Spleen (tissue), 13 donors: ENCODE measurements at places on chromosomes 7 and 10. TPM values are rescaled to one million over a fixed set of nuclear protein-coding genes. Genes with fewer than 3 reads are reported as not detected.

EN2 gene
- not detected for total RNA-seq

CDHR1 gene
- 2.5 TPM for total RNA-seq

HMX3 gene
- total RNA-seq, result not detected

SERPINE1 gene
- total RNA-seq, result 11.0 TPM

OR2A5 gene
- not detected for total RNA-seq

SFRP4 gene
- total RNA-seq, result 52.4 TPM

SCD gene
- total RNA-seq, result 50.8 TPM

ACSL5 gene
- total RNA-seq, result 44.9 TPM

C10orf143 gene
- total RNA-seq, result 2.3 TPM

CXCL12 gene
- total RNA-seq, result 448 TPM

VIPR2 gene
- total RNA-seq, result 0.97 TPM

PCLO gene
- 0.91 TPM for total RNA-seq
